ENCODE measurements at places on chromosomes 3 and 15. TPM values are rescaled to one million over a fixed set of nuclear protein-coding genes. Genes with fewer than 3 reads are reported as not detected.

Gene BOC
- total RNA-seq: 20.2 TPM

Gene SI
- not detected for total RNA-seq

Gene LMOD3
- total RNA-seq: not detected

Gene STRIT1
- total RNA-seq: not detected

Gene UPK1B
- total RNA-seq: 0.14 TPM

Data from astrocyte (in vitro differentiated cells and primary cell).